ENCODE measurements at places on chromosomes 7 and 10.

DNA sequence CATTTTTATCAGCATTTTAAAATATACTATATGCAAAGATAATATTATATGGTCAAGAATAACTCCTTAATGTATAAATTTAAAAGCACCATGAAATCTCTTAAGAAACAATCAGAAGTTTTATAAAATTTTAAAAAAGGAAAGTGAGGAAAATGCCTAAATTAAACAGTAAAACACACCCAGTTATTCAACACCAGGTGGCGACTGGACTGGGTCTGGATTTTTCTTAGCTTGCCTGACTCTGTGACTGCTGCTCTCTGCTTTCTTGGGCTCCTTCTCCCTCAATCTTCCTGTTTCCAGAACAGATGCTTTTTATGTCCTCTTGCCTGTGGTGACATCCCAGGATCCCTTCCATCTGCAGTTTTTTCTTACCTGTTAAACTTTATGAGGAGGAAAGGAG, 200.3 kb downstream of the BICC1 start:
- no peak for DNase-seq

DNA sequence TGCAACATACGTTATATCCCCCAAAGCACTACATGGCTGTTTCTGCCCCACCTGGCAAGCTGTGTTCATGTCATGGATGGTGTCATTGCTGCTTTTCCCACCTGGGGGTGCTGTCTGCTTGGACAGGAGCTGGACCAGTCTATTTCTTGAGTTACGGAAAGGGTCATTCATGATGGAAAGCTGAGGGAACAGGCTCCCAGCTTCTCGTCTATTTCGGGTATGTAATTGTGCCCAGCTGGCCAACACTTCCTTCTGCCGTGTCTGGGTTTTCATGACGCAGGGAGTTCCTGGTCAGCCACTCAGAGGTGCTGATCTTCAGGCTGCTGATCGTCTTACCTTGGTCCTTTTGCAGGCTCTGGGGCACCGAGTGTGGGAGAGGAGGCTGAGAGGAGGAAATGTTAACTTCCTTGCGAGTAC, 8.6 kb downstream of the BTBD16 start:
- no peak for DNase-seq

DNA sequence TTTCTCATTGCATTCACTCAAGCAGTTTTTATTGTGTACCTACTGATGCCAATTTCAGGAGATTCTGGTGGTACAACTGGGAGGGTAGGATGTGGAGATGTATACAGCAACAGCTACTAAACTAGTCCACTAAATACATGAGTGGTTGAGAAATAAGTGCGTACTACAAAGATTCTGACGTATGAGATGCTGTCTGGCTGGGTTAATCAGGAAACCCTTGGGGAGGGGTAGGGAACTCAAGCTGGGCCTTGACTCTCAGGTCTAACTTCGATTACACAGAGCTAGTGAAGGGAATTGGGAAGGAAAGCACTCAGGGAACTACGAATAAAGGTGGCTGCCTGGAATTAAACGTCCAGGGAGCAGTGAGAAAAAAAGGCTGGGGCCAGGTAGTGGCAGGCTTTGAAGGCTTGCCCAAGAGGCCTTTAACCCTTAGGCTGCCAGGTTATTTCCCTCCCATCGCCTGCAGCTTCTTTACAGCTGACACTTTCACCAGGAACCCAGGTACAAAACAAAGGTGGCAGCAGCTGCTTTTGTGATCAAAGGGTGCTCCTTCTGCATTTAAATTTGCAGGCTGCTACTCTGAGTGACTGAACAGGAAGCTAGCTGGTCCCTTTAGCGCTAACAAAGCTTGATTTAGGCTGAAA, 3.2 kb downstream of the MMS19 start:
- no peak for DNase-seq

DNA sequence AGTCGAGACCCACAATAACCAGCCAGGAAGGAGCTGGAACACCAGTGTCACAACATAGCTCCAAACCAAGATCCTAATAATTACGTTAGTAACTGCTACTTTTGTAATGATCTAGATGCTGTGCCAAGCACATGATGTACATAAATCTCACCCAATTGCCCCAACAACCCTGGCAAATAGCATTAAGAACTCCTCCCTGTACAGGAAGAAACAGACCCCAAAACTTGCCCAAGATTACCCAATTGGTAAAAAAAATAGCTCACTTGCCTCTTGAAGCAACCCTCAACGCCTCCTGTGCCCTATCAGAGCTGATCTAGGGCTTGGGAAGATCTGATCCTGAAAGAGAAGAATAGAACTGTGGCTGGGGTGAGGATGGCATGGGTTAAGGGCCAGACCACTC, 628.7 kb upstream of the AUTS2 start:
- no peak for DNase-seq

DNA sequence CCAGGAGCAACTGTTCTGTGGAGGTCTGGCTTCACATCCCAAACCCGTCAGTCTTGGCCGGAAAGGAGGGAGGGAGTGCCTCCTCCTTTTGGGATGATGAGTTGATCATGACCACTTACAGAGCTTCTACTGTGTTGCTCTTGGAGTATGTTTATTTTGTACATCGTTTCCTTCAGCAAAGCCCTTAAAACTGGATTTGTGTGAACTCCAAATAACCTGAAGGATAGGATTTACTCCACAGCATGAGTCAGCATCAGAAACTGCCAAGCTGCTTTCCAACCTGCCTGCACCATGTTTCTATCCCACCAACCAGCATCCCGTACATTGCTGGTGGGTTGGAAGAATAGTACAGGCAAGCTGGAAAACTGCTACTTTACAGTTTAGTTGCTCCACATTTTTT, 3.5 kb downstream of the CCDC201 start:
- no peak for DNase-seq

- DNase-seq, result no peak
Measured at GRCh38 chr7:158741294-158741666, 36.7 kb upstream of the NCAPG2 start.

- DNase-seq, result no peak
Measured at GRCh38 chr7:40058026-40058425, 76.4 kb downstream of the MPLKIP start.

- no peak for DNase-seq
Measured at GRCh38 chr10:75326306-75326705, 75.3 kb downstream of the ZNF503 start.

DNA sequence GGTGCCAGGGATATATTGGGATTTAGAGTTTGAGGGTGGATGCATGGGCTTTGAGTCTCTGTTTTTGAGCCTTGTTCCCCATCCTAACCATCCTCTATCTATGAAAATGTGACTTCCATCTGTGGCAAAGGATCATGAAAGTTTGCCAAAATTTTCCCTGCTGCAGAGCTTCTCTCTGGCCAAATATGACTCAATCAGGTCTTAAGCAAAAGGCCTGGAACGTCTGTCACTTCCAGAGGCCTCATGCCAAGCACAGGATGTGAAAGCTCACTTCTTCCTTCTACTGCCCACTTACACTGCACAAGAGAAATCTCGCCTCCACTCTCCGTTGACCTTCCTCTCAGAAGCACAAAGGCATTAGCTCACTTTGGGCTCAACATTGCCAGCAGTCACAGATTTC, 696.9 kb upstream of the NRP1 start:
- no peak for DNase-seq

DNA sequence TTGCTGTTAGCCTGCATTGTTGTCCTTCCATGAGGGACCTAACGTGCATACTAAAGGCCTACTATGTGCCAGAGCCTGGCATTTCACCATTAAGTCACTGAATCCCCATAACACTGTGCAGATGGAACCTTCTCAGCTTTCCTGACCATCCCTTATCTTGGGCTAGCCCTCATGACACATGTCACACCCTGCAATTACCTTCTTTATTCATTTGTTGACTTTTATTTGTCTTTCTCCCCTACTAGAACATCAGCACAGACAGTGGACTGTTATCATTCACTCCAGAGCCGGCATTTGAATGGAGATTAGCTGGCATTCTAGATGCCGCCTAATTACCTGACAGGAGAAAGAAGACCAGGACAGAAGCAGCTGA, 471.1 kb upstream of the GALNT17 start:
- no peak for DNase-seq

- no peak for DNase-seq
Measured at GRCh38 chr10:102090772-102091171, 25.6 kb downstream of the HPS6 start.

DNA sequence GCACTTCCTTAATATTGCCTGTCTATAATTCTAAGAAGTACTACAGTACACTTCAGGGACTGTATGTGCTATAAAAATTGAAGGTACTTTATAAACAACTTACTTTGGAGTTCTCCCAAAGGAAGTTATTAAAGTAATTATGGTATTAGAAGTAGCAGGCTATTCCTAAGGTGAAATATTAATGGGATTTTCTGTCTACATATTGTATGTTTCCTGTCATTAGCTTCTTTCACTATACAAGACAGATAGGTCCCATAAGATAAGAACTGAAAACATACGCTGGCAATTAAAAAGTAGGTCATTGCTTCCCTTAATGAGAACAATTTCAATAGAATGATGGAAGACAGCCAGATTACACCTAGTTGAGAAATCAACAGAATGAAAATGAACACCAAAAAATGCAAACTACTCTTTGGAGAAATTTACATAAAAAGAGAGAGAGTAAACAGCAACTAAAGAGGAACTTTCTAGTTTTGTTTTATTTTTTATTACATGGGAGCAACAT, 147.0 kb downstream of the HBP1 start:
- DNase-seq, result no peak

GRCh38 chr10:35821339-35821911, 179.3 kb upstream of the FZD8 start:
- no peak for DNase-seq

GRCh38 chr10:76122056-76122455, 690.6 kb downstream of the LRMDA start:
- DNase-seq, result no peak

GRCh38 chr7:128591705-128592104, 80.4 kb upstream of the GARIN1A start:
- DNase-seq, result no peak

GRCh38 chr7:84370114-84370513, 175.5 kb upstream of the SEMA3A start:
- DNase-seq, result no peak

DNA sequence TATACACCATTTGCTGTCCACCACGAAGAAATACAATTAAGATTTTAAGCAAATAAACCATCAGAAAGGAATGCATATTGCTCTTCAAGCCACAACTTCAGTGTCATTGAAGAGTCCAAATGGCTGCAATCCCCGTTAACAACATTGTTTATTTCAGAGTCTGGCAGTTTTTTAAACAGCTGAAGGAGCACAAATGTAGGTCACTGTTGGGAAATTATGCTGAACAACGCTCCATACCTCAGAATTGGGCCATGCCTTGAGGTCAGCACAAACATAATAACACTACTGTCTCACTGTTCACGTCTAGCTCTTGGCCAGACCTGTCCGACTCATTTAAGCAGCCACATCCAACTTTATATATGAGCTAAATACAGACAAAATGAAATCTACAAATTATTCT, 453.9 kb upstream of the GHITM start:
- no peak for DNase-seq

- DNase-seq, result no peak
Measured at GRCh38 chr7:124791426-124791825, 25.8 kb upstream of the GPR37 start.

DNA sequence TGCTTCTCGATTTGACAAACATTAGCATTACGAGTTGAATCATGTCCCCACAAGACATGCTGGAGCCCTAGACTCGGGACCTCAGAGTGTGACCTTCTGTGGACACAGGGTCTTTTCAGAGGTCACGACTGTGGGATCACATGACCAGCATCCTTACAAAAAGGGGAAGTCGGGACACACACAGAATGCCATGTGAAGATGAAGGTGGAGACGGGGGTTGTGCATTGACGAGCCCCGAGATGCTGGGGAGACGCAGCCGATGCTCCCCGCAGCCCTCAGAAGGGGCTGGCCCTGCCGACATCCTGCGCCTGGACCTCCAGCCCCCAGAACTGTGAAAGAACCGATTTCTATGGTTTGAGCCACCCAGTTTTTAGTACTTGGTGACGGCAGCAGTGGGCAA, 7.5 kb downstream of the ZFAND2A start:
- no peak for DNase-seq

- DNase-seq, result no peak
Measured at GRCh38 chr10:63537536-63537935, 16.3 kb downstream of the REEP3 start.

GRCh38 chr7:24821045-24821753, 63.9 kb upstream of the GSDME start:
- DNase-seq, result peak; percentile 58

DNA sequence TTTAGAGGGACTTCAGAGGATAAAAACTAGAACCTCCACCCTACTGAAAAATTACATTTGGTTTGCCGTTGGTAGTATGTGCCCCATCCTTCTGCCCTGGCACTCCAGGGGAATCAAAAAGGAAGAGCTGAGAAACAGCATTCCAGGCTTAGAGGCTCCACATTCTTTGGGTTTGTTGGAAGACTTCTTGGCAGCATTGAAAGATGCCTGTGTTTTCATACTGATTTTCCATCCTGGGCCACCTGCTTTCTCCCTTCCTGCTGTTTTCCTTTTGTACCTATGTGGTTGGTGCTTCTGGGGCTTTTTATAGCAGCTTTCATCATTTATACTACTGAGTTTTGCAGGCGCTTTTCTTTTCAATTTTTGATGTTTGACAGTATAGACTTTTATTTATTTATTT, 61.7 kb downstream of the AUTS2 start:
- no peak for DNase-seq

- no peak for DNase-seq
Measured at GRCh38 chr7:106819546-106819945, 45.5 kb upstream of the PIK3CG start.

- DNase-seq, result no peak
Measured at GRCh38 chr10:1360558-1361164, 304.5 kb downstream of the WDR37 start.

- DNase-seq, result no peak
Measured at GRCh38 chr10:33109788-33110469, 151.9 kb upstream of the ITGB1 start.

- DNase-seq, result no peak
Measured at GRCh38 chr7:64787295-64787694, 6.9 kb upstream of the ZNF138 start.

DNA sequence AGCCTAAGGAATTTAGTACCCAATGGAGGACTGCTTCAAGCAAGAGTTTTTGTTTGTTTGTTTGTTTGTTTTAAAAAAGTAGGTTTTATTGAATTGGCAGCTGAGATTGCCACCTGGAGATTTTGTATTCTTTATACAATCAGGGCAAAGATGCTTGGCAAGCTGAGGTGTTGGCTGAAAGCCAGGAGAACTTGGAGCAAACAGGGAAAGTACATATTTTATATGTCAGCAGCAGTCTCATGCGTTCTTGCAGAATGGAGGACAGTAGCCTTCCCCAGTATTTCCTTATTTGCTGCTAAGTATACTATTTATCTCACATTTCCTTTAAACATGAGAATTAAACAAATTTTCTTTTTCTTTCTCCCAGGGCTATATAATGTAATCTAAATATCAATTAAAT, 22.6 kb upstream of the ICA1 start:
- no peak for DNase-seq

Data from stimulated activated CD8-positive, alpha-beta memory T cell treated with anti-CD3 and anti-CD28 coated beads, Interleukin-7, amount 100 ng/mL, for 24 hours (primary cell).